Activated T-cell treated with anti-CD3 and anti-CD28 coated beads, Interleukin-2, amount 50 U/mL, for 4 hours (primary cell): ENCODE measurements at places on chromosomes 2 and 18. TPM values are rescaled to one million over a fixed set of nuclear protein-coding genes. Genes with fewer than 3 reads are reported as not detected.

DNA sequence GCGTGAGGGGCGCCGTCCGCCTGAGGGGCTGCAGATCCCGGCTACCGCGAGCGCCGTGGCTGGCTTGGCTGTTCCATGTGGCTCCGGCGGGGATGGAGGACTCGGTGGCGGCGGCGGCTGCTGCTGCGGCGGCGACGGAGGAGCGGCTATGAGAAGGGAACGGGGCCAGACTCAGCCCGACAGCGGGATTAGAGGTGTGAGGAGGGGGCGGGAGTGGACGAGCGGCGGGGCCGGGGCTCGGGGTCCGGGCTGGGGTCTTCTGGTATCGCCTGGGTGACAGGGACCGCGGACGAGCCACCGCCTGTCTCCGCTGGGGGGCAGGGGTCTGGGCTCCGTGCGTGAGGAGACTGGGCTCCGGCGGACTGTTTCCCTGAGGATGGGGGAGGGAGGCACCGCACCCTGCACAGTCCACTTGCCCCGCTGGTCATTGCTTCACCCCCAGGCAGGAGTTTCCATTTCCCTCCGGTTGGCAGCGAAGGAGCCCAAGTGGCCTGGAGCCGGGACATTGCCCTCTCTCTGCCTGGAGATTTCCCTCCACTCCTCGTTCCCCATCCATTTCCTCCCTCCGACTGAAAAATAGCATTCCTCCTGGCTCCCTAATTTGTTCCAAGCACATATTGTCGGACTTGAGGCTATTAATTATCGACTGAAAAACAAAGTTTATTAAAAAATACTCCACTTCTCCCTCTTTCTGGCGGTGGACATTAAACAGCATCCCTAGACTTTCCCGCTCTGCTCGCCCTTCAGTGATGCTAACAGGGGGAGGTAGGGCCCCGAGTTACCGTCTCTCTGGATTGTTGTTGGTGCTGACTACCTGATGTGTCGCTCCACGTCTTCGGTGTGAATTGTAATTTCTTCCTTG lies 577 bp downstream of the EHBP1 start:
- peak; percentile 36 for DNase-seq

DNA sequence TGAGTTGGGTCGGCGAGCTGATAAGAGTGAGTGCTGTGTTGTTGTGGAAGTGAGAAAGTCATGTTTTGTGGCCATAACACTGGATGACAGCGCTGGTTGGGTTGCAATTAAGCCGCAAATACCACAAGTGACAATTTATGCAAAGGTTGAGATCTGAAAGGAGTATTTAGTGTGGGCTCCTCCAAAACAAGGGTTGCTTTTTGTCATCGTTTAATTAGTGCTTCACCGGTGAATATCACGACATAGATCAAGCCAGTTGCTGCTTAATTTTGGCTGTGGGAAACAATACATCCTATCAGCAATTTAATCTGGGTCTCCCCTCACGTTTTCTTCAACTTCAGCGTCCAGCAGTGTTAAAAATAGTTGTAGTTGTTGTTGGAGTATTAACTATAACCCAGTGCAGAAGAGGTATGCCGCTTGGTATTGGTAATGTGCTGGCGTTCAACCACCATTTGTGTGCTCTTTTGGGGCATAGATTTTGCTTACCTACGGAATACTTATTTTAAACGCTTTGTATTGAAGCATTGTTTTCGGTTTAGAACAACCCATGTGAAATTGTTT lies 662 bp downstream of the ACVR2A start:
- DNase-seq = peak; percentile 8

GRCh38 chr2:138713069-138713496 lies 67.1 kb downstream of the NXPH2 start:
- no peak for DNase-seq

DNA sequence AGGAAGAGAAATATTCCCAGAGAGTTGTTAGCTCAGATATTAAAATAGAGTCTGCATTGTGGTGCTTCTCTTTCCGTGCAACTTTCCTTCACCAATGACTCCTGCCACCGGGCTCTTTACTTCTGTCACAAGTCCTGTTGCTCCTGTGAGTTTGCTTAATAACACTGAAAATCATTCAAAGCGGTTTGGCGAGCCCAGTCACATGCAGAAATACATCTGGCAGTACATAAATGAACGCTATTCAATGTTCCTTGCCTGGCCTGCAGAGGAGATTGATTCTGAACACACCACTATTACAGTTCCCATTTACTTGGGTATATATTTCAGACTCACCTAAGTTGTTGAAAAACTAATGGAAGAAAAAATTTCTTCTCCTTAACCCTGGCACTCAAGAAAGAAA lies 276.6 kb downstream of the ZNF521 start:
- DNase-seq = no peak

- no peak for DNase-seq
Measured at GRCh38 chr2:138475277-138475776, 26.2 kb upstream of the SPOPL start.

DNA sequence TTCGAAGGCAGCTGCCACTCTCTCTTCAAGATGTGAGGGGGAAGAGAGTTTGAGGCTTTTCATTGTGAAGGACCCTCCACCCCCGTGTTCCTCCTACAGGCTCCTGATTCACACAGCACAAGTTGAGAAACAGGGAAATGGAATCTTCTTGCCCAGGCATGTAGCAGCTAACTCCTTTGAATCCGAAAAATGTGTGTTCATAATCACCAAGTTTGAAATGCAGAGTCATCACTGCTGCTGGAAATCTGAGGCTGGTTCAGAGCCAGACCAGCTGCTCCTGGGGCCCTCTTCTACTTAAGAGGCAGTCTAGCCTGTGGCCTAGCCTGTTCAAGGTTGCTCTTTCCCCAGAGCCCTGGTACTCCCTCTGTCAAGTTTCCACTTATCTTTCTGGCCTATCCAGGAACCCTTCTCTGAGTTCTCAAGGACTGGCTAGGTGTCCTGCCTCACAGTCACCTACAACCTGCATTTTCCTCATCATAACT lies 166.4 kb downstream of the TMEM247 start:
- DNase-seq = no peak

DNA sequence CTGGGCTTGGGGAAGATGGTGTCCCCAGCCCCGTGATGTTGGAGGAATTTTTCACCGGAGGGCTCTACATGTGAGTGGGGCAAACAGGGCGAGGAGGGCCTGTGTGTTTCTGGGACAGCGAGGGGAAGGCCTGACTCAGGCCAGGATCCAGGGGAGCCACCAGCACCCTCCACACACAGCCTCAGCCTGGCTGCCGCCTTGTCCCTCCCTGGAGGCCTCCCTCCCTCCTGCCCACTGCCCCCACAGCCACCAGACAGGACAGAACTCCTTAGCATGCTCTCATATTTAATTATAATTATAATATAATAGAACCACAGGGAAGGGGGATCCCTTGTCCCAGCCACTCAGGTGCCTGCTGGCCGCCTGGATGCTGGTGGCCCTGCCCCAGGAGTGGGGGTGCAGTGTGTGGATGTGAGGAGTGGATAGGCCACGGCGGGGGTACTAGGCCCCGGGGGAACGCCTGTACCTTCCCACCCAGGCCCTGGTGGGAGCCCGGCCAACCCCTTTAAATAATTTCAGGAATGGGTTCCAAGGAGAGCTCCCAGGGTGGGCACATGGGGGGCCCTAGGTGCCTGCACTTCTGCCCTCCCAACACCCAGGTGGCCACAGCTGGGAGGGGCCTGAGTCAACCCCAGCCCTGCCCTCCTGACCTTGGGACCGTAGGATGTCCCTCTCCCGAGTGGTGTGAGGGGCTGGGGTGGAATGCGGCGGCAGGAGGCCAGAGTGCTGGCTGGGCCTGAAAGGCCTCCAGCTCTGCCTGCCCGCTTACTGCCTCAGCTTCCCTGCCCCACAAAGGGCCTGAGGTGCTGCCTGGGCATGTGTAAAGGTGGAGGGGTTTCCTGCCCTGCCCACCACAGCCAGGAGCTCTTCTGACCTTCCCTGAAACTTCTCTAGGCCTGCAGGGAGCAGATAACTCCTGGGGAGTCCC lies 8.8 kb downstream of the PDCD1 start:
- no peak for DNase-seq

DNA sequence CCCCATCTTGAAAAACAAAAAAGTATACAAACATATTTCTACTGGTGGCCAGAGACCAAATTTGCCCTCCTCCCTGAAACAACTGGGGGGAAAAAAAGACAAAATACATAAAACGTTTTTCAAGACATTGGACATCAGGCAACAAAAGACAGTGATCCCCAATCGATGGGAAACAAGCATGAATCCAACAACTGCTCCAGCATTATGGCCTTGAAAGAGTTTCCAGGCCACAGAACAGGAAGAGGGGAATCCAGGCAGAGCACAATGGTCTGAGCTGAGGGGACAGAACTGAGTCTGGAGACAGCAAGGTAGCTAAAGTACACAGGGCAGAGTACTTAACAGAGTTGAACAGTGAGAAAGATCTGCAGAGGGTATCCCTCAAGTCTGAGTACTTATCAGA lies 4.4 kb downstream of the CCDC88A start:
- DNase-seq = no peak

- no peak for DNase-seq
Measured at GRCh38 chr2:238915196-238915595, 67.3 kb downstream of the TWIST2 start.

DNA sequence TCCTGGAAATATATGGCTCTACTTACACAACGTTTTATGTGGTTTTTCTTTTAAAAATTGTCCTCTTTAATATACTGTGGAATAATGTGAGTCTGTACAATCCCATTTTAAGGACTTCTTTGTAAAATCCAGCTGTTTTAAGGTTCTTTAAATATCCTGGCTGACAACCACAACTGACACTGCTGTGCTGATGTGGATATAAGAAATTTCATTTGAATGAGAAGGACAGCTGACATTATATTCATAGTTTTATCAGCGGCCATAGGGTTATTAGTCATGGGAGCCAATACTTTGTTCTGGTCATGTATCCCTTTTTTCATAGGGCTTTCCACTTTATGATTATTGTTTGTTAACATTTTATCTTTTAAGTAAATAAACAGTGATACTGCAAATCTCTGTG lies 169.5 kb downstream of the CAMKMT start:
- no peak for DNase-seq

DNA sequence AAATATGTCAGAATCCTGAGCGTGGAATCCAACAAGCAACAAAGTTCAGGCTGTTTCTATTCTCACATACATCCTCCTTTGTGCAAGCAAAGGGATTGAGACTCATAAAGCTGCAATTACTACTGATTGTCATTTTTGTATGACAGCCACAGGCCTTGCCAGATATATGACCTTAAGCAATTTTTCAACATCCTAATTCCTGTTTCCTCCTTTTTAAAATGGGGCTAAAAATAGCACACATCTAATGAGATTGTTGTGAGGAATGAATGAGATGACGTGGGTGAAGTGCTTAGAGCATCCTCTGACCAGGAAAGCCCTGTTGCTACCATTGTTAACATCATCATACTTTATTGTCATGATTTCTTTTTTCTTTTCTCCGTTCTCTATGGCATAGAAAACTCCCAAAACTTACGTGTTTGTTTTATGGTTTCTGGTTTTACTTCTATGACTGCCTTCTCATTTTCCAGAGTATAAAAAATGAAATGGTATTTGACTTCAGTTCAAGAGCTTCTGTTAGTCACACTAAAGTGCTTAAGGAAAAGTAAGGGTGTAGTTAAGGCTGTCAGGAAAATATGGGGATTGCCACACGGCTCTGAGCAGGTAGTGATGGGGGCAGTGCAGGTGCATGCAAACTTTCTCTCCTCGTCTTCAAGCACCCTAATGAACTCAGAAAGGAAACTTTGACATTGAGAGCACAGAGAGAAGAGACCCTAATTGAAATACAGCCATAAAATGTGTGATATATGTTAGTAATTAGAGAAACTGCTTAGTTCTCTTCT lies 590.6 kb upstream of the NETO1 start:
- no peak for DNase-seq

DNA sequence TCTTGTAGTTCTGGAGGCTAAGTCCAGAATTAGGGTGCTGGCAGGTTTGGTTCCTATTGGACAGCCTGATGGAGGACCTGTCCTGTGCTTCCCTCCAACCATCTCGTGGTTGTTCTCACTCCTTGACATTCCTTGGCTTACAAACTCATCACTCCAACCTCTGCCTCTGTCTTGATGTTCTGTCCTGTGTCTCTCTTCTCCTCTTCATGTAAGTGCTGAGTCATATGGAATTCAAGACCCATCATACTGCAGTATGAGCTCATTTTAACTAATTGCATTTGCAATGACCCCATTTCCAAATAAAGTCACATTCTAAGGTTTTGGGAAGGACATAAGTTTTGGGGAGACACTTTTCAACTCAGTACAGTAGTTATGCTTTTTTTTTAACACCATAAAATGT lies 374.7 kb downstream of the TRIB2 start:
- no peak for DNase-seq

- no peak for DNase-seq
Measured at GRCh38 chr2:174662459-174662858, 64.9 kb upstream of the WIPF1 start.

DNA sequence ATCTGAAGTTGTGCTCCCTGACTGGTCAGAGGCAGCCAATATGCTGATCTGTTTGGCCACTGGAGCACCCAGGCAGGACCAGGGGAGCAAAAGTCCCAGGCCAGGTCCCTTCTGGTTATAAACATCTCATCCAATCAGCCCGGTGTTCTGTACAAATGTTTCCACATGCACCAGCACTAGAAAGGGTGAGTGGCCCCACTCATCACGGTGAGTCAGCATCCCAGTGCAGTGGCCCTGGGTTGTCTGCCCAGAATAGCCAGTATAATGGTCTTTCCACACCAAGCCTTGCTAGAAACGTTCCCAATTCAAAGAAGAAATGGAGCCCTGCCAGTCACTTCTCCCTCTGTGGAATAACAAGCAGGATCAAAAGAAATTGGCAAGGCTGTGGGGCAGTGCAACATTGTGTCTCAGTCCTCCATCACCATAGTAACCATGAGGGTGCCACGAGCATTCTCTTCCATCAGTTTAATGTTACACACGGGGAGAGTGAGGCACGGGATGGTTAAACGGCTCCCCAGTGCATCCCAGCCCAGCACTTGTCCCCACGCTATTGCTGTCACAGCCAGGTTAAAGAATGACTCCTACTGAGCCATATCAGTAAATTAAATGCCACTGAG lies 174.9 kb downstream of the SEPTIN10 start:
- no peak for DNase-seq

DNA sequence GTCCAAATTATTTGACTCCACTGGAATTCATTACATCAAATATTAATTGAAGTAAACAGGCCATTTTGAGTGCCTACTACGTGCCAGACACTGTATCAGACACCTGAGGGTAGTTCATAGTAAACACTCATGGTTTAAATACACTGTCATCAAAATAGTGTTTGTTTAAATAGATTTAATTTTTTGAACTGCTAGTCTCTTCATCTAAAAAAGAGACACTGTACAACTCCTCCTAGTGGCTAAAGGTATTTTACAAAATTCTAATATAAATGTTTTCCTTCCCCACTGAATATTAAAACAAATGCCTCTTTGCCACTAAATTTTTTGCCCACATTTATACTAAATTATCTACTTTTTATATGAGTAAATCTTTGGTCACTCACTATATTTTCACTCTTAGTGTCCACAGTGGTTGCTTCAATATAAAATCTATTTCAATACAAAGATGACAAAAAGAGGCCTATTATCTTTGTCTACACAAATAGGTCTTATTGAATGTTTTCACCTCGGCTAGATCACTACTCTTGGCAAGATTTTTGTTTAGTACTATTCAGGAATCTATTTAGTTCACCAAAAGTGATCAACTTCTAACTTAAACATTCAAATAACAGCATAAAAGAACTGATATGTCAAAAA lies 122.1 kb downstream of the TMEM247 start:
- DNase-seq = no peak

ALPP gene
- not detected for total RNA-seq

POTEC gene
- not detected for total RNA-seq

RIT2 gene
- total RNA-seq = not detected

TRIM43 gene
- not detected for total RNA-seq

RUFY4 gene
- 0.38 TPM for total RNA-seq

DHRS9 gene
- 4.6 TPM for total RNA-seq

DSG4 gene
- total RNA-seq = not detected

POMC gene
- total RNA-seq = 5.6 TPM
